ENCODE measurements at places on chromosomes 16 and 17.

DNA sequence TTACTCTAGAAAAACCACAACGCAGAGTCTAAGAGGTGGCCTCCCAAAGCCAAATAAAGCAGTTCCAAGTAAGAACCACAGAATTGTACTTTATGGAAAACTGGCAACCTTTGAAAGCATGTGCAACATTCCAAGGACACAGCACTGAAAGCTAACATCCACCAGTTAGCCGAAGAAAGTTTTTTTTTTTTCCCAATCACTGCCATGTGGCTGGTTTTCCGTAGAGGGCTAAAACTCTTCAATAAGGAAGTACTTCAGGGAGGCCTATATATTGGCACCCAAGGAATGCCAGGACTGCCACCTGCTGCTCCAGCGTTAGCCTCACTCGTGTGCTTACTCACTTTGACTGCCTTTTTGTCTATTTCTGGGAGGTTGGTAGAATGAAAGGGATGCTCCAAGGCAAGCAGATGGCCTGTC, 25.2 kb downstream of the CEP95 start:
- no peak for DNase-seq

DNA sequence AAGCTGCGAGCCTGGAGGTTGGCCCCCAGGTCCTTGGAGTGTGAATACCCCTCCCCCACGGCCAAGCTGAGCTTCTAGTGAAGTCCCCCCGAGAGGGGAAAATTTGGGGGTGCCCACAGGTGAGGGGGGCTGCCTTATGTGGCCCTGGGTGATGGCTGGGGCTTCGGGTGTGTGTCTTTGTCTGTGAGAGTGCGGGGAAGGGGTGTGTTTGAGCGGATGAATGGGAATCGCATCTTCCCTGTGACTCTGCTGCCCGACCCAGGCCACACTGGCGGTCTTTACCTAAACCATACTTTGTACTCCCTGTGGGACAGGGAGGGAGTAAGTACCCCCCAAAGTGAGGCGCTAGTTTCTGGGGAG, 1.3 kb downstream of the SBK1 start:
- no peak for DNase-seq

- DNase-seq, result no peak
Measured at GRCh38 chr16:14428043-14428442, 202.0 kb downstream of the PARN start.

- no peak for DNase-seq
Measured at GRCh38 chr17:57363998-57364643, 107.8 kb downstream of the MSI2 start.

DNA sequence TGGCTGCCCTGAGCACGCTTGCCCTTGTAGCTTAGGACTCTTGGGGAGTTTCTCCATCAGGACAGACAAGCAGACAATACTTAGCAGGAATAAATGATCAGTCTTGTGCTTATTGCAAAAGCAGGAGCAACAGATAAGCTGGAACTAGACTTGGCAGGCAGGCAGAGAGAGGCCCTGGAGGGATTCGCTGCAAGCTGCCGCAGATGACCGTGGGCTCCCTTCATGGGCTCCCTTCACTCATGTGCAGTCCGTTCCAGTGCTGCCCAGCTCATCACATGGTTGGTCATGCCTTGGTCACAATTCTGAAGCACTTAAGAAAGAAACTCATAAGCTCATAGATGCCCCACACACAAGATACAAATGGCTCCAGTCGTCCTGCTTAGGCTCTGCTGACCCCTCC, 2.4 kb upstream of the SLC5A10 start:
- no peak for DNase-seq

DNA sequence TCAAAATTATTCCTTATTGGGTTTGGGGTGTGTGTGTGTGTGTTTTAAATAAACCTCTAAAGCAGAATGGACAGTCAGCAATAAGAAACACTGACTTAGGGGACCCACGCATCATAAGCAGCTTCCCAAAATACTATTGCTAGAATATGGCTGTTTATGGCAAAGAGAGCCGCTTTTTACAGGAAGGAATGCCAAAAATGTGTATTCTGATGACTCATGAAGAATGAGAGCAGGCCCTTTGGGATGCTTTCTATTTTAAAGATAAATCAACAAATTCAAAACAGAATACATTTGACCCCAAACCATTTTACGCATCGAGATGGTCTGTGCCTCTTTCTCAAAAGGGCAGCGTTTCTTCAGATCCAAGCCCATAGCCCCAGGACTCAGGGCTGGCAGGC, 37.5 kb downstream of the ARHGAP17 start:
- no peak for DNase-seq

GRCh38 chr17:35243561-35244340, 879 bp downstream of the SLFN5 start:
- no peak for DNase-seq

GRCh38 chr16:75088216-75088615, 28.4 kb downstream of the LDHD start:
- no peak for DNase-seq
